ENCODE measurements at places on chromosomes 16 and 17.

- DNase-seq = no peak
Observed at GRCh38 chr16:86121374-86122010, 222.5 kb downstream of the IRF8 start.

DNA sequence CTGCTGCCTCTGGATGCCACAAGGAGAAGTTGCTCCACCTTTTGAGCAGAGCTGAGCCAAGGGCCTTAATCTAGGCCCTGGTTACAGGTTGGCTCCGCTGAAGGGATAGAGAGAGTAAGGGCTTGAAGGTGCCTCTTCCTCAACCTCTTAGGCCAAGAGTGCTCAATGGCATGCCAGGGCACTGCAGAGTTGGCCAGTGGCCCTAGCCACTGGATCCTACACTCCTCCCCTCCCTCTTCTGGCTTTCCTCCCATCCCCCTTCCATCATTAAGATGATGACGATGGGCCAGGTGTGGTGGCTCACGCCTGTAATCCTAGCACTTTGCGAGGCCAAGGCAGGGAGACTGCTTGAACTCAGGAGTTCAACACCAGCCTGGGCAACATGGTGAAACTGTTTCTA lies 50.5 kb downstream of the MYO18A start:
- DNase-seq = no peak

- no peak for DNase-seq
Observed at GRCh38 chr16:85963753-85964285, 64.9 kb downstream of the IRF8 start.

DNA sequence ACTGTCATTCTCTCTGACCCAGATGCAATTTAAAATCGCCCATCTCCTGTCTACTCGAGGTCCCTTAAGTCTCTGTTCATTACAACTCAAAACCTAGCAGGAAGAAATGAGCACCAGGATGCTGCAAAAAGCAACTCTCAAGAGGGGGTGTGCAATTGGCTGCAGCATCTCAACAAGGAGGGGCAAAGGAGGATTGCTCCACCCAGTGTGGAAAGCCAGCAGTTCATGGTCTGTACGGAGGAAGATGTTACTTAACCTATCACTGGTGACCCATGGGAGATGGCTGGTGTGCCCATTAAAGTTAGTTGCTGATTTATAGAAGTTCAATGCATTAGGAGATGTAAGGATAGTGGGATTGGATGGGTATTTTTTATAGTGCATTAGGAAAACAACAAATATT lies 147.4 kb downstream of the CDK5R1 start:
- no peak for DNase-seq

- DNase-seq = no peak
Observed at GRCh38 chr17:73754886-73755400, 110.7 kb upstream of the SDK2 start.

DNA sequence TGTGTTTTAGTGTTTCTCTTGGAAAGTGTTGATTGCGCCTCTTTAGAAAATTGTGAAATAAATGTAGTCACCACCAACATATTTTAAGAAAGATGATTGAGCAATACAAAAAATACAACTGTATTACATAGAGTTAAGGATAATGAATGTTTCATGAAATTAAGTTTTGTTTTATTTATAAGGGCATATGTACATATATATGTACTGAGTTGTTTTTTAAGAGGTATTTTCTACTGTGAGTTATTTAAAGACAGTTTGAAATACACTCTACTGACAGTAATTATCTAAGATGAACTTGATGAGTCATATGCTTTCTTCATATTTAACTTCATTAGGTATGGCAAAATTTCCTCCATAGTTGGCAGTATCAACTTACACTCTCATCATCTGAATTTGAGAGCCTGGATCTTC lies 411.7 kb downstream of the HS3ST3B1 start:
- no peak for DNase-seq

GRCh38 chr17:19299214-19299747 lies 62.1 kb downstream of the EPN2 start:
- no peak for DNase-seq

DNA sequence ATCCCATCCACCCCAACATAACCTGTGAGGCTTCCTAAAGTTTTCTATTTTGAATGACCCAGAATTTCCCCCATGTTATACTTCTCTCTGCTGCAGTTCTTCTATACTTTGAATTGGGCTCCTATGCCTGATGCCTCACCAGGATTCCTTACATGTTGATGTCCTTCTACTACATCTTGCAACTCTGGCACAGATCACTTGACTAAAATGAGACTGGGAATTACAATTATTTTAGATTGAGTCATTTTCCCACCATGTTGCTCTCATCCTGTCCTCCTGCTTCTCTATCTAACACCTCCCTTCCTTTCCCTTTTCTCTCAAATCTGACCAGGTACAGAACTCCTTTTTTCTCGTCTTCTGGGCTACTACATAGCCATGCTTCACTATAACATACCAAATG lies 314.0 kb upstream of the KCNJ16 start:
- no peak for DNase-seq

DNA sequence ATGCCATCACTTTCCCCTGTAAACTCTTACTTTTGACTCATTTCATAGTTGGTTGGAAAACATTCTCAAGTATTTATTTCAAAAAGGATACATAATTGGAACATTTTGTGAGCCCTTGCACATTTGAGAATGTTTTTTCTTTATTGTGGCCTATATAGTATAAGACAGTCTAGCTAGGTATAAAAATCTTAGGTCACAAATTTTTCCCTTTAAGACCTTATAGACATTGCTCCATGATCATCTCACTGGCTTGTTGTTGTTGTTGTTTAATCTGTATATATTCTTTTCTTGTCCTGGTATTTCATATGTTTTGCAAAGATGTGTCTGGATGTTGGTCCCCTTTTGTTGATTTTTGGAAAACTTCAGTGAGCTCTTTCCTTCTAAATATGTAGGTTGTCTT lies 194.2 kb downstream of the NTN1 start:
- no peak for DNase-seq

Measured in activated CD4-positive, alpha-beta T cell treated with anti-CD3 and anti-CD28 coated beads for 1 hour (primary cell).